ENCODE measurements at places on chromosomes 5 and 9.

DNA sequence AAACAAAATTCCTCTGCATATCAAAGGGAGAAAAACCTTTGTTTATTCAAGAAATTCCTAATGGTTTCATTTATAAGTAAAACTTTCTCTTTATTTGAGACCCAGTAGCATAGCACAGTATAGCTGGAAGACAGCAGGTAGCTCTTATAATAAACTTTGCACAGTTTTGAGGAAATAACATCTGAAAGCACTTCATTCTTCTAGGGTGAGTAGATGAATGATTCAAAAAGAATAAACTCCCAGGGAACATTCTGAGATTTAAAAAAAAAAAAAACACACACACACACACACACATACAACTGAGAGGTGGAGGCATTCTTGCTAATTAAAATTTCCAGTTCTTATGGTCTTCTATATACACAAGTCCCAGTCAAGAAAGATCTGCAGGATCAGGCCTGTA, 197.3 kb downstream of the BNC2 start:
- no peak for DNase-seq

- no peak for DNase-seq
These were observed 218.1 kb upstream of the NREP start for GRCh38 chr5:111975133-111975532.

GRCh38 chr9:750249-750967, 91.1 kb upstream of the DMRT1 start:
- DNase-seq = no peak

GRCh38 chr5:154131817-154132216, 58.7 kb upstream of the GALNT10 start:
- no peak for DNase-seq

GRCh38 chr5:171601266-171601881, 181.9 kb downstream of the FGF18 start:
- DNase-seq = no peak
